Activated T-cell treated with anti-CD3 and anti-CD28 coated beads, Interleukin-2, amount 50 U/mL, for 4 hours (primary cell): ENCODE measurements at places on chromosomes 7 and 10.
A peak's percentile ranks its signal among the peaks of the same experiment; 100 is the strongest.

DNA sequence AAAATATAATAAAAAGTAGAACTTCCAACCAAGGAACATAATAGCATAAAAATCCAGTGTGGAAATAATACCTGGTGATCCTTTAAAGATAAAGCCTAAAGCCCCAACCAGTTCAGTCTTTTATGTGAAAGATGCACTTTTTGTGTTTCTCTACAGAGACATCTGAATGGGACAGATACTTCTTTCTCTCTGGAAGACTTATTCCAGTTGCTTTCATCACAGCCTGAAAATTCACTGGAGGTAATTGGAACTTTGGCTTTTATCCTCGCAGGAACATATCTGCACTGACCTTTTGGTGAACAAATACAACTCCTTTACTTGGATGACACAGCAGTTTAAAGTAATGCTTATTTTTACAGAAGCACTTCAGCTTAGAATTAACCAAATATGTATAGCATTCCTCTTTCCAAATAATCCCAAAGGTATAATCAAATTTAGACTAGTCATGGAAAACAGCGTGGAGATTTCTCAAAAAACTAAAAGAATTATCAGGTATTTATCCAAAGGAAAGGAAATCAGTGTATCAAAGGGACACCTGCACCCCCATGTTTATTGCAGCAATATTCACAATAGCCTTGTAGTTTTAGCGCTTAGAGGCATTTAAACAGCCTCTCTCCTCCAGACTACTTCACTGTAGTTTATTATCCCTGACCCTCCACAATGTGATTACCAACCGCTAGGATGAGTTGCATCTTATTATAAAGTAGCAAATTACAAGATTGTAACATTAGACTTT, 16.8 kb downstream of the HNRNPA2B1 start:
- no peak for DNase-seq

- DNase-seq: no peak
These were observed 61.4 kb upstream of the ASAH2 start for GRCh38 chr10:50312464-50313437.

DNA sequence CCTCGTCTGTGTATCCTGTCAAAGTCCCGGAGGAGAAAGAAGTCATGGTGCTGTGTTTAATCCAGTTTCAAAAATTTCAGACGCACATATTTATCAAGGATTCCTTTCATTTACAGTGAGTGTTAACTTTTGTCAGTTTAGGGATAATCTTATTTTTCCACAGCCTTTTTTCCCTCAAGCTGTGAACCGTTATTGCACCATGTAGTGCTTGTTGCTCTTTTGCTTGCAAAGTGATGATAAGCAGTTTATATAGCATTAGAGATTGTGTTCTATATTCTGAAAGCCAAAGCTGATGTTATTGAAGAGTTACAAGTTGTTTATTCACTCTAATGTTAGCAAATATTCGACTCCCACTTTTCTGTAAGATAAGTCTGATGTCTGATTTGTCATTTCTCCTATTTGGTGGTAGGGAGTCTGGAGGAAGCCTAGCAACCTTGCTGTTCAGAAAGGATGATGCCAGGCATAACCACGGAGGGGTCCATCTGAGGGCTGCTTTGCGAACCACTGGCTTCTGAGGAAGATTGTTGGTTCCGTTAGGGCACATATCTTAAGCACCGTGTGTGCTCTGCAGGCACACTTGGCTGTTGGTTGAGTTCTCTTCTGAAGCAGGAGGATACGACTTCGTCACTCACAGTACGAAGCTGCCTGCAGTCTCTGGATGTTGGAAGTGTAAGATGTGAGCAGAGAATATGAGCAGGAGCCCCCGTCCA, 11.7 kb downstream of the CCNY start:
- no peak for DNase-seq

DNA sequence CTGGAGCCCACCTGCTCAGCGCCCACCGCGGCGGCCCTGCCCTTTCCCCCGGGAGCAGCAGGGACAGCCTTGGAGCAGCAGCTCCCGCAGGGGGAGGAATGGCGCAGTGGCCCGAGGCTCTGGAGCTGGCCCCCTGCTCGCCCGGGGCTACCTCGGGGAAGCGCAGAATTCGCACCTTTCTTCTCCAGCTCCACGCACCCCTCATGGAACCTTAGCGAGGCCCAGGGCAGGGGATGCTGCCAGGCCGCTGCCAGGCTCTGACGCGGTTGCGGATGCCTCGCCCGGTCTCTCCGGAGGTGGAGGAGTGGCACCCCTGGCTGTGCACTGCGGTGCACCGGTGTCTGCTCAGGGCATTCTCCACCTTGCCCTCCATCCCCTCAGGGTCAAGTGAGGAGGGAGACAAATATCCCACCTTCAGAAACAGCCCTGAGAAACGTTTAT, 84.9 kb upstream of the MKI67 start:
- DNase-seq: no peak

DNA sequence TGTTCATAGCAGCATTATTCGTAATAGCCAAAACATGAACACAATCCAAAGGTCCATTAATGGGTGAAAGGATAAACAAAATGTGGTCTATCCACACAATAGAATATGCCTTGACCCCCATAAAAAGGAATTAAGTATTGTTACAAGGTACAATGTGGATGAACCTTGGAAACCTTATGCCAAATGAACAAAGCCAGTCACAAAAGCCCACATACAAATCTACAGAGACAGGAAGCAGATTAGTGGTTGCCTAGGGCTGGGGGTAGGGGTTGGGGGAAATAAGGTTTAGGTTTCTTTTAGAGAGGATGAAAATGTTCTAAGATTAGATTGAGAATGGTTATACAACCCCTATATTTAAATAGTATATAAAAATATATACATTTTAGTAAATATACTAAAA, 34.8 kb downstream of the PIP4K2A start:
- DNase-seq: no peak

- DNase-seq: peak; percentile 4
These were observed at the start of gene GPR85 for GRCh38 chr7:113086431-113086888. Gene GPR85, minus strand, starts transcription at chr7:113086827. Its CDS starts 2,106 bp downstream, at chr7:113084721.

- no peak for DNase-seq
These were observed 75.9 kb upstream of the GHITM start for GRCh38 chr10:84063440-84063839.

GRCh38 chr7:2964208-2964607, 79.5 kb downstream of the CARD11 start:
- no peak for DNase-seq

DNA sequence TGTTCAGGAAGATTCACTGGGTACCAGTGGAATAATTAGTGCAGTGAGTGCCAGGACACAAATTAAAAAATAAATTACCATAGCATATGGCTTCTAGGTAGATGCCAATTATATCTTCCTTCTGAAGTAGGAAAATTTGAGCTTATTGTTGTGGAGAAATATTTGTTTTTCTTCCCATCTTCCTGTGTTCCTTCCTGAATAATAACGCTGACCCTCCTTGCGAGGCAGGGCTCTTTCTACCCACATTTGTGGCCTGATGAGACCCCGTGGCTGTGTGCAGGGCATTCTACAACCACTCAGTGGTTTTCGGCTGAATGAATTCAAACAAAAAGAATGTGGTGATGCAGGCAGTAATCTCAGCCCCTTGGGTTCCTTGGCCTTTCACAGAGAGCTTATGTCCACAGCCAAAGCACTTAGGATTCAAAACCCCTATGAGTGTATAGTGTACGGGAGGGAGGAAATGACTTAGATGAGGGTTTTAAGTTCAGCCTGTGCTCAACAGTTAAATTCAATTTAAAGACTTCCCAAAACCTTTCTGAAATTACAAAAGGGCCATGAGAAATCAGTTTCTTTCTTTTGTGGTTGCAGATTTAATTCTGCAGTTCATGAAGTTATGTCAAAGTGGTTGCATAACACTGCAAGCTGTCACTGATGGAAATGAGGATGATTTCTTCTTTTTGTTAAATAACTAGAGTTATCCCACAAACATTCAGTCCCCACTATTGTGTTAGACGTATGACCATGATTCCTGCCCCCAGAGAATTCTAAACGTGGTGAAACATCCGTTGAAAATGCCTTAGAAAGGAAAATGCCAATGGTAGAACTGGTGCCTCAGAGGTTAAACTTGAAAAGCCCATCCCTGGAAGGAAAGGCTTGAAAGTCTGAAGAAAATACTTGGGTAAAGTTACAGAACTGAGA, 255.3 kb downstream of the FZD1 start:
- no peak for DNase-seq

DNA sequence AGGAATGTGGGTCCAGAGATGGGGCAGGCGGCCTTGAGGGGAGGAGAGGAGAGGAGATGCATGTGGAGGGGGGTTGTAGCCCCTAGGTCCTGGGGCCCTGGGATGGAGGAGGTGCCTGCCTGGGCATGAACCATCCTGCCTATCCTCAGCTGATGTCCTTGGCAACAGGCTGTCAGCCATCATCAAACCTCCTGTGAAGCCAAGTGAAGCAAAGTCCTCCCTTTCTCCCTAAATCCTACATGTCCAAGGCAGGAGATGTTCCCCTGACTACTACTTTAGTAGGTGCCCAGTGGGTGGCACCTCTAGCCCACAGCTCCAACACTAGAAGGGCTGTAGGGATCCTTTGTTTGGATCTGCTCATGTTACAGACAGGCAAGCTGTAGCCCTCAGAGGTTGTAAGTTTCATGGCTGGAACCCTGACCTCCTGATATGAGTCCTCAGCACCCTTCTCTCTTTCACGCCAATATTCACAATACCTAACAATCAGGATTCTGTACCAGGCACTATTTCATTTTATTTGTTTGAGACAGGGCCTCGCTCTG, 66.6 kb upstream of the SYPL1 start:
- DNase-seq: no peak

- peak; percentile 71 for DNase-seq
These were observed 122.7 kb upstream of the PRSS1 start for GRCh38 chr7:142626420-142627035.

DNA sequence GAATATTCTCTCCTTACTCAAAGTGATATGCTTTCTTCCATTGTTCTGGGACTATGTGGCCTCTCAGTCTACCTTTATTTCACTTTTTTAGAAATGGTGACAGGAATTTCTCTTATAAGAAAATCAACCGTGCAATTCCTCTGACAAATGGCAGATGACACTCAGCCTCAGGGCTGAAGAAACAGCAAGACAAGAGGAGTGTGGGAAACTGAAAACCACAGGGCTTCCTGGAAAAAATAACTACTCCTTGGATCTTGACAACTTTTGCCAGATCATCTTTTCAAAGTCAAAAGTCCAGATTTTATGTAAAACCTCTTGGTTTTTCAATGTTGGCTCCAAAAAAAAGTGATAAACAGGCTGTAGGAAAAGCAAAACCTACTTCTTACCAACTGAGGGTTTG, 121.5 kb downstream of the TYW1B start:
- no peak for DNase-seq

DNA sequence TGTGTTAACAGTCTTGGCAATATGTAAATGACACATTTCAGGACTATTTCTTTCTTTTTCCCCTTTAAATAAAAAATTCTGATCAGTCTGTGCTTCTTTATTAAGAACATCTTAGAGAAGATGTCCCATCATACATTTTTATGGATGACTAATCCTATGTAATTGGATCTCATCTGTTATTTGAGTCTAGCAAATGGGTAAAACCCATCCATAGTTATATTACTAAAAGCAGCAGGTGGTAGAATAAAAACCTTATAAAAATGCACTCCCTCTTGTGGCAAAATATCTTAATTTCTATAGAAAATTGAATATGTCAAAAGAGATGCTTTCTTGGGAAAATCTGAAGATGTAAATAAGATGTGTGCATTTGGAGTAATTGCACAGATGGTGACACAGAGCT, 35.3 kb downstream of the TRRAP start:
- DNase-seq: no peak

DNA sequence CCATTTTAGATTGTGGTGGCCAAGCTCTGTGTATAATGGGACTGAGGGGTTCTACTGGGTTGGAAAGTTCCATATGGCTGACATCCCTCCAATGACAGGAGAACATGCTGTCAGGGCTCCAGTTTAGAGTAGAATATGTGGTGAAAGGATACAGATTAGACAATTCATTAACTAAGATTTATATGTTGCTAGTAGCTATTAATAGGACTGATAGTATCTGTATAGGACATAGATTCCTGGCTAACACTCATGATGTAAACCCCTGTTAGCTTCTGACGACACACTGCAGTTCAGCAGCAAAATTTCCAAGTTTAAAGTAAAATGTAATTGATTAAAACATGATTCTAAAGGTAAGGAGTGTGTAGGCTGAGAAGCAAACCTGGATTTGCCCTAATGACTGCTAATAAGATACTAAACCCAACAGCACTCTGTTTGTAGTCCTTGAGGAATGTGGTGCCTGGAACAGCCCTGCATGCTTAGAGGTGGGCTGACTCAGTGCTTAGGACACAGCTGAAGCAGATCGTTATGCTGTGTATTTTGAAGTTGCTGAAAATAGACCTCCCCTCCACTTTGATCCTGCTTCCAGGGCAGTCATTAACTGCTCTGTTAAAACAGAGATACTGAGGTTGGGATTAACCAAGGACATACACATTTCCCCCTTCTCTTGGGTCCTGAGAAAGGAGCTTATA, 1129.6 kb downstream of the SORCS3 start:
- no peak for DNase-seq

DNA sequence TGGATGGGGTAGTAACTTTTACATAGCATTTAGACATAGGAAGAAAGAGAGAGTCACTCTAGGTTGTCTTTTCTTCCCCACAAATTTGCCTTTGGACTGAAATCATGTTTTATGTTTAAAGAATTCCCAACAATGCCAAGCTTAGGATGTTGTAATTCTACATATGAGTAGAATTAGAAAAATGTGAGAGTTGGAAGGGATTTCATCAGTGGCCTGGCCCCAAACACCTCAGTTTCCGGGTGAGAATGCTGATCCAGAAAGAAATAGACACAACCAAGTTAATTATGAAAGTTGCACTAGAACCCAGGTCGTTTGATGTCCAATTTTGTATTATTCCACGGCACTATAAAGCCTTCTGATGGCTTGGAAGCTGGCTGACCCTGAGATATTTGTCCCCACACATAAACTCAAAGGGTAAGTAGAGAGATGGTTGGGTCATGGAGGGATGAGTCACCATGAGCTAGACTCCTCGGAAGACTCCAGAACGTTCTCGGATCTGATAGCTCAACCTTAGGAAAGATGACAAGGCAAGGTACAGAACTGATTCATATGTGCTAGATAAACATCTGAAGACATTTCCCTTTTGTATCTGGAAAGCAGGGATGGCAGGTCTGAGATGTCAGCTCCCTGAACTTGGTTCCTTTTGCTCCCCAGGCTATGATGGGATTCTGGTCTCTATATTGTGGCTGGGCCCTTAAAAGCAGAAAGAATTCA, 48.8 kb upstream of the SLC35B4 start:
- DNase-seq: no peak

DNA sequence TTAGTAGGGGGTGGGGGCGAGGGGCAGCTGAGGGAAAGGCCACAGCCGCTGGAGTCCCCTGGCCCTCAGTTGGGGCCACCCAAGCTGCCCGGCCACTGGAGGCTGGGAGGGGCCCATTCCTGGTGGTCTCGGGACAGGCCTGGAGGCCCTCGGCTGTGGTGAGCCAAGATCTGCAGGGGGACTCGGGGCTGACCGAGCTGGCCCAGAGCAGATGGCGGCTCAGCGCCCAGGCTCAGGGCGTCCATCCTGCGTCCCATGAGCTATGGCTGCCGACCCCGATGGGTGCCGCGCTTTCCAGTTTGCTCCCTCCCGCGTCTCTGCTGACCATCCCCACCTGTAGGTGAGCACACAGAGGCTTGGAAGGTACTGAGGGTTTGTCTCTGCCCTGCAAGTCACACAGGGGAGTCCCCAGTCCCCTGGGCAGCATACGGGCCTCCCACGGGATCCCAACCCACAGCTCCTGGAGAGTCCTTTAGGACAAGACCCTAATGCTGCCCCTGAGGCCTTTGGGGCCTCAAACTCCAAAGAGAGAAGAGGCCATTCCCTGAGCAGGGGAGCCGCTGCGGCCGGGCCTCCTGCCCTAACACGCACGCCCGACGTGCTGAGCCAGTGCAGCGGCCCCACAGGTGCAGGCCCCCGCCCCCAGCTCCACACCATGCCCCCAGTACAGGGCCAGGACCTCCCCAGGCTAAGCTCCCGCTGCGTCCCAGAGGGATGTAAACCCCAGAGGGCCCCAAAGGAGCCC, 107.2 kb downstream of the MICALL2 start:
- DNase-seq: no peak
